ENCODE measurements at places on chromosomes 13 and 19. TPM values are rescaled to one million over a fixed set of nuclear protein-coding genes. Genes with fewer than 3 reads are reported as not detected.
A peak's percentile ranks its signal among the peaks of the same experiment; 100 is the strongest.

Gene REEP6
- total RNA-seq = 4.2 TPM

DNA sequence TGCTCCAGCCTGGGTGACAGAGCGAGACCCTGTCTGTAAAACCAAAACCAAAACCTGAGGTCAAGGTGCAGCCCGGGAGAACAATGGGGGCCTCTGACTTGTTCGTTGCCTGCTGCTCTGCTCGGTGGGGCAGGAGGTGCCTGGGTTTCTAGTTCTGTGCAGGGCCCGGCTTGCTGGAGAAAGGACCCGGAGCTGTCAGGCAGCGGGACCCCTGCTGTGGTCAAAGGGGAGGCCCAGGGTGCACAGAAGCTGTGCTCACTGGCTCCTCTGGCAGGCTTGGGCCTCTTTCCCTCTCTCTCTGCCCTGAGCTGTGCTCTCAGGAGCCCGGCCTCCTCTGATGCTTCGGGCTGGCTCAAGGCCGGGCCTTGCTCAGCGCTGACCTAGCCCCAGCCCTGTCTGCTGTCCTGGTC is 3.5 kb downstream of the LRP3 start:
- no peak for DNase-seq

- peak; percentile 71 for DNase-seq
Observed at GRCh38 chr13:99980201-99980823, 1.3 kb upstream of the ZIC2 start.

Gene ZNF865
- 5.0 TPM for total RNA-seq

DNA sequence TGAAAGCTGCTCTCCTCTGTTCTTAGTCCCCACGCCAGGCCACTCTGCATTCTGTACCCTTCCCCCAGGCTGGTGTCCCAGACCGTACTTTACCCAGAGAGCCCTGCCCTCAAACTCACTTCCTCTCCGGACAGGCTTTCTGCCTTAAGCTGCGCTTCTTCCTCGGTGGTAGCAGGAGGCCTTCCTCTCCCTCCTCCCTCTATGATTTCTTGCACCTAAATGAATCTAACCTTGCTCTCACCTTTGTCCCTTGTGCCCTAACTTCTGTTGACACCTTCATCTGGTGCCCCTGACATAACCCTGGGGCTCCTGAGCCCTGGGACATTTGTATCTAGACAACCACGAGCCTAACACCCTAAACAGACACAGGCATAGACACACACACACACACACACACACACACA is 29.6 kb upstream of the CEACAM21 start:
- no peak for DNase-seq

Measured in tongue (tissue), 3 donors.